ENCODE measurements at places on chromosomes 12 and 14.
A peak's percentile ranks its signal among the peaks of the same experiment; 100 is the strongest.

DNA sequence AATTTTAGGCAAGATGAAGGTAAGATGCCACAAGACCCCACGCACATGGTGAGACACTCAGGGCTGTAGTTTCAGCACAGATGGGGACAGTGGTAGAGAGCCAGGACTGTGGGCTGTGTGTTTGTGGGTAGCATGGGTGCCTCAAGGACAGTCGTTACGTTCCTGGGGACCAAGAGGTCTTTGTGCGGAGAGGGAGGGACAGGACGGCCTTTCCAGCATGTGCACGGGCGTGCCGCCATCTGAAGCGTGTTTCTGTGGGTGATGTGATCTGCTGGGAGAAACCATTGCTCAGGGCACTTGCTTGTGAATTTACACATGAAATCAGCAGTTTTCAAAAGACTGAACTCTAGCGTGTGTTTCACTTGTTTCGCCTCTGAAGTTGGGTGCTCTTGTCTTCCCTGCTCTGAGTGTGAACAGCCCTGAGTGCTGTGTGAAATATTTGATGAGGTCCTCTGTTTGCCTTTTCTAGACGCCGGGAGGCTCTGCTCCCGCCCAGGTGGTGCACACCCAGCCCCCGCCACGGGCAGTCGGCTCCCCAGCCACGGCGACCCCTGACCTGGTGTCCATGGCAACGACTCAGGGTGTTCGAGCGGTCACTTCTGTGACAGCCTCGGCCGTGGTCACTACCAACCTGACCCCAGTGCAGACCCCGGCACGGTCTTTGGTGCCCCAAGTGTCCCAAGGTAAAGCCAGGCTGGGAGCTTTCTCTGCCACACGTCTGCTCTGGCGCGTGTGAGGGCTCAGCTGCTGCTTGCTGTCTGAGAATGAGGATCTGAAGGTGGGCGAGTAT is 82.3 kb downstream of the DDX51 start:
- no peak for DNase-seq

- no peak for DNase-seq
These were observed 41.2 kb downstream of the BEGAIN start for GRCh38 chr14:100546051-100546443.

DNA sequence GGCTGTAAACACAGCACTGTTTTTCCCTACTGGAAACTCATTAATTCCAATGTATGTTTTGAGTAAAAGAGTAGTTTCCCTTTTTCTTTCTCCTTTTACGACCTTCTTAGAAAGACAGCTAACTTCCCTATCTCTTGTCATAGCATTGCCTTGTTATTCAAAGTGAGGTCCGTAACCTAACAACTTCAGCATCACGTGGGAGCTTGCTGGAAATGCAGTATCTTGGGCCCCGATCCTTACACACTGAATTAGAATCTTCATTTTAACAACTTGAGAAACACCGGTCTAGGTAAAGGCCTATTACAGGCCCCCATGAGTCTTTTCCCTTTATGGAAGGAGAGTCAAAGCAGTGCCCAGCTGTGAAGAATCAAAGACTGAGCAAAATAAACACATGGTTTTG is 230.7 kb upstream of the PRKD1 start:
- no peak for DNase-seq

DNA sequence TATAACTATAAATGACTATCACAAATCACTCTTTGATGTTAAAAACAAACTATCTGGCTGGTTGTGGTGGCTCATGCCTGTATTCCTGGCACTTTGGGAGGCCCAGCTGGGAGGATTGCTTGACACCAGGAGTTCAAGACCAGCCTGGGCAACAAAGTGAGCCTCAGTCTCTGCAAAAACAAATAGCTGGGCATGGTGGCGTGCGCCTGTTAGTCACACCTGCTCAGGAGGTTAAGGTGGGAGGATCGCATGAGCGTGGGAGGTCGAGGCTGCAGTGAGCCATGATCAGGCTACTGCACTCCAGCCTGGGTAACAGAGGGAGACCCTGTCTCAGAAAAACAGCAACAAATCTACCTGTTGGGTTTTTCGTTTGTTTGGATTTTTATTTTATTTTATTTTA is 5.4 kb downstream of the TXNRD1 start:
- DNase-seq: peak; percentile 36

GRCh38 chr12:93895089-93895445 is 217.9 kb downstream of the CRADD start:
- no peak for DNase-seq

DNA sequence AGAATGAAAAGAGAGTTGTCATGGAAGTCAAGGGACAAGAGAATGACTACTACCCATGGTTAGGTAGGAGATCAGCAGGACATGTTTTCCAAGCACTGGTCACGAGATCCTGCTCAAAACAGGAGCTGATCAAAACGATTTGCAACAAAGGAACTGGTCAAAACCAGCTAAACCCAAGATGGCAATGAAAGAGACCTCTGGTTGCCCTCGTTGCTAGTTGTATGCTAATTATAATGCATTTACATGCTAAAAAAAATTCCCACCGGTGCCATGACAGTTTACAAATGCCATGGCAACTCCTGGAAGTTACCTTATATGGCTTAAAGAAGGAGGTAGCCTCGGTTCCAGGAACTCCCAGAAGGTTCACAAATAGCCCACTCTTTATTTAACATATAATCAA is 95.0 kb upstream of the OTX2 start:
- DNase-seq: no peak

DNA sequence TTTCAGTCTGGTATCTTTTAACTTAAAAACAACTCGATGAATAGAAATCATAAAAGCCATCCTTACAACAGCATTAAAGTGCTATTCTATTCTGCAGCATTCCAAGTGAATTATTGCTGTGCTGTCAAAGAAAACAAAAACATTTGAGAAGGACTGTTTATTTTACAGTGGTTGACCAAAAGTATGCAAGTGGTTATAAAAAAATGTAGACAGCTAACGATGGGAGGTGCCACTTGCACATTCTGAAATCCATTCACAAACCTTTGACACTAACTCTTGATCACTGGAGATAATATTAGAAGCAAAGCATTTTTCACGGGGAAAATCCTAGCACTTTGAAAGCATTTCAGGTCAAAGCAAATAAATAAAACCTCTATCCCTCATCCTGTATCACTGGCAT is 55.6 kb downstream of the HMGA2 start:
- DNase-seq: no peak

- no peak for DNase-seq
These were observed 182.1 kb downstream of the C12orf50 start for GRCh38 chr12:87847147-87847546.

GRCh38 chr12:45389426-45389825 is 173.5 kb downstream of the ANO6 start:
- no peak for DNase-seq

DNA sequence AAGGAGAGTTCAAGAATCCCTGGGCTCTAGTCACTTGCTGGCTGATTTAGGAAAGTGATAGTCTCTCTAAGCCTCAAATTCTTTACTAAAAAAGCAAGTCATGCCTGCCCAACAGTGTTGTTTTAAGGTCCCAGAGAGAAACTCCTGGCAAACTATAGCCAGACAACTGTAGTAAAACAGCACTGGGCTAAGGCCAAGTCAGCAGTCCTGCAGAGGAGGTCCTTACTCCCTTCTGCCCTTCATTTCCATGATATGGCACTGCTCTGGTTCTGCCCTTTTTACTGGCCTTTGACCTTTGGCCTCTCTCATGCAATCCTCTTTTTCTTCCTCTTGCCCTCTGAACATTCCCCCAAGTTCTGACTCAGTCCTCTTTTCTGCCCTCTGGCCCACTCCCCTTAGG is 74.9 kb downstream of the VWF start:
- DNase-seq: no peak

- no peak for DNase-seq
These were observed 723 bp downstream of the SIVA1 start for GRCh38 chr14:104753528-104754212.

DNA sequence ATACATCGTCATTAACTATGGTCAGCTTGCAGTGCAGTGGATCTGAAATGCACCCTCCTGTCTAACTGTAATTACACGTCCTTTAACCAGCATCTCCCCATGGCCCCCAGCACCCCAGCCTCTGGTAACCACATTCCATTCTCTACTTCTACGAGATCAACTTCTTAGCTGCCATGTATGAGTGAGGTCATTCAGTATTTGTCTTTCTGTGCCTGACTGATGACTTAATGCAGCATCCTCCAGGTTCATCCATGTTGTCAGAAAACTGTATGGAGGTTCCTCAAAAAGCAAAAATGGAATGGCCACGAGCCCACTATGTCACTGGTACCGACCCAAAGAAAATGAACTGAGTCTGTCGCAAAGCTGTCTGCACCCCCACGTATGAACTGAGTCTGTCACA is 107.3 kb downstream of the RIMBP2 start:
- no peak for DNase-seq

Measured in stimulated activated CD4-positive, alpha-beta T cell treated with anti-CD3 and anti-CD28 coated beads, Interleukin-4, amount 100 ng/mL, for 24 hours (primary cell).